Erythroblast (primary cell): ENCODE measurements at places on chromosomes 1 and 21.

GRCh38 chr1:214830941-214831340, 227.9 kb downstream of the CENPF start:
- no peak for DNase-seq

DNA sequence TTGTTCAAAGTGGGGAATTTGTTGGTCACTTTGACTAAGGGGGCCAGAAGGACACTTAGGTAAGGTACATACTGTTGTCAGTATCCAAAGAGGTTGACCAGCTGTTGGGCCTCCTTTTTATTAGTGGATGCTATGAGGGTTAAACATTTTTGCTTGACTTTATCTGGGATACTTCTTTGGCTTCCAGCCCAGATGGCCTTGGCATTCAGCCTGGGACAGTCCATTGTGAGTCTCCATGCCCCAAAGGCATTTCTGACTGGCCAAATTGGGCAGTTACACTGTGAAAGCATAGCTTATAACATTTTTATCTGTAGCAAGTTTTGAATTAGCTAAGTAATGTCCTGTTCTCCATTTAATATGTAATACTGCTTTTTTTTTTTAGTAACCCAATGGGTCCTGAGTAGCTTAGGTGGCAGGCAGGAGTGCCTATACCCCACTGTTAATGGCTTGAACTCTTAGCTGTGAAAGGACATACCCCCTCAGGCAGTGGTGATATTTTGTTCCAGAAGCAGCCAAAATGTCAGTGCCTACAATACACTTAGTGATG, 35.4 kb upstream of the CD1D start:
- DNase-seq, result peak; percentile 56

DNA sequence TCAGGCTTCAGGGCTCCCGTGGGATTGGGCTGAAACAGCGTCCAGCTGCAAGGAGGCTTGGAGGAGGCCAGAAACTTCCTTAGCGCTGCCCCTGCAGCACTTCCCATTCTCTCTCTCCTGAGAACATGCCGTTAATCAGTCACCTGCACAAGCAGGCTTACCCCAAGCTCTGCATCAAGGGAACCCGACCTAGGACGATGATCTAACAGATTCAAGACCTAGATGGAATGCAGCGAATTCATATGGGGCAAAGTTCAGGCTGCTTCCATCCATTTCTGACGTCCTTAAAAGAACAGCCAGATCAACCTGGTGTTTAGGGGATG, 114.1 kb downstream of the ERG start:
- DNase-seq, result no peak

DNA sequence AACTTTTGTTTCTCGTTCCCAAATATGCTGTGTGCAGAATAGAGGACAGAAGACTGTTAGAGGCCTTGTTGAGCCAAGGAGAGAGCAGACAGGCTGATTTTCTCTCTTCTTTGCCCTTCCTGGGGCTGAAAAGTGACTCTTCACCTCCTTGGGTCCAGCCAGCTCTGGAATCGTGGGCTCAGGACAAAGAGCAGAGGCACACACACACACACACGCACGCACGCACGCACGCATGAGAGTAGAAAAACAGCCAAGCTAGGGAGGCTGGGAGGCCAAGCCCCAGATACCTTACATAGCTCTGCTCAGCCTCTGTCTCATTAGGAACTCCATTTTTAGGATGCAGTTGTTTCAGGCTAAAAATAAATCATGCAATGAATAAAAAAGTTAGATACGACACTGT, at the start of gene CASQ2:
Gene CASQ2, minus strand, starts transcription at position 166 of the 400 bp plus-strand sequence. CDS start 173 bp downstream, outside the sequence.
- DNase-seq, result no peak

DNA sequence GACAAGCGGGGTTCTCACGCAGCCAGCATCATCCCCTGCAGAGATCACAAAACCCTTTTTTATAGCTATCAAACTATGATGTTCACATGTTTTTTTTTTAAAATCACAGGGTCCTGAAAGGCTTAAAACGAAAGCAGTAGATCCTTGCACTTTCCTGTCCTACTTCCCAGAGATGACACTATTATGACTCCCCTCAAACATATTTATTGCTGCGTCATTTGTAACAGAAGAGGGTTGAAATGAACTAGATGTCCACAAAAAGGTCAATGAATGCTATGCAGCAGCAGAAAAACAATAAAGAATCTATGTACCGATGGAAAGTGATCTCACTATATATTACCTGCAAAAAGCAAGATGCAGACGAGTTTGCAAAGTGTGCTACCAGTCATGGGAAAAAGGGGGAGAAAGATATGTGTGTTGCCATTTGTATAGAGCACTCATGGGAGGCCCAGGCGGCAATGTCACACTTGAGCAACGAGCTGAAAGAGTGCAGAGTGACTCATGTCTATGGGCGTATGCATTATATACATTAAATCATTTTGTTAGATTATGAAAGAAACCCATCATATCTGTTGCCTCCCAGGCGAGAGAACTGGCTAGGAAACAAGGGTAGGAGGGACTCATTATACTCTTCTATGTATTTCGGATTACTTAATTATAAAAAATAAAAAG, 68.9 kb upstream of the PARP1 start:
- DNase-seq, result no peak

GRCh38 chr1:98420376-98421084, 241.0 kb upstream of the SNX7 start:
- no peak for DNase-seq

DNA sequence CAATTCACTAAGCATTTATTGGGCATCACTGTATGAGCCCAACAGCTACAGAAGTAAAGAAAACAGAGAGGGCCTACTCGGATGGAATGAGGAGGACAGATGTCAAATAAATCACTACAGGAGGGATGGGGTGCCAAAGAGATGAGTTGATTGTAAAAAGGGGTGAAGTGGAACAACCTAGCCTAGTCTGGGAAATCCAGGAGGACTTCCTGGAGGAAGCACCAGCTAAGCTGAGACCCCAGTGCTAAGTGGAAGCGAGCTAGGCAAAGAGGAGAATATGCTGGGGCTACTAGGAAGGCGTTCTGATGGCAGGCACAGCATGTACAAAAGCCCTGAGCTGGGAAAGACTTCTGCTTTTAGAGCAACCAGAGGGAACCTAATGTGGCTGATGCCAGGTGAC, 42.1 kb downstream of the TAS1R2 start:
- DNase-seq, result no peak

GRCh38 chr1:61403679-61404596, 321.0 kb downstream of the TM2D1 start:
- DNase-seq, result no peak

GRCh38 chr21:29018540-29018939, 609 bp downstream of the RWDD2B start:
- DNase-seq, result peak; percentile 62

DNA sequence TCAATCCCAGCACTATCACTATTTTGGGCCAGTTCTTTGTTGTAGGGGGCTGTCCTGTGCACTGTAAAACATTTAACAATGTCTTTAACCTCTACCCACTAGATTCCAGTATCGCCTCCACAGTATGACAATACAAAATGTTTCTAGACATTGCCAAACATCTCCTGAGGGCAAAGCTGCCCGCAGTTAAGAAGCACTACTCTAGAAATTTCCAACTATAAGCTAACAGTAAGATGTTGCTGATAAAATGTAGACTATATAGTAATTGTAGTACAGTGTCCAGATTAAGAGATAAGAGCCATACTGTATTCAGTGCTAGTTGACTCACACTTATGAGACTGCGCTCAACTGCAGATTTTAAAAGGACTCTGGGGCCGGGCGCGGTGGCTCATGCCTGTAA, 5.0 kb downstream of the MTF1 start:
- no peak for DNase-seq

DNA sequence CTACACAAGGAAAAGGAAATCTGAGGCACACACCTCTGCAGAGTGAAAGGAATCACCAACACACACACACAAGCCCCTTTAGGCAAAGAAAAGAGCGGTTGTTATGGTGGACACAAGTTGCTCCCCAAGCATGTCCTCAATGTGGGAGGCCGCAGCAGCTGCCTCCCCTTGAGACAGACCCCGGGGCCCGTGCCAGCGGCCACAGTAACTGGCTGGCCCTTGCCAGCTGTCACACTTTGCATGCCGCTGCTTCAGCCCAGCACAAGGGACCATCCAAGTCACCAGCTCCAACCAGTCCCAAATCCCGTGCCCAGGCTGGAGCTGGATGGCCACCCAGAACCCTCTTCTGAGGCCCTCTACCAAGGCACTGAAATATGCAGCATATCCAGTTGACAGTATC, 2.9 kb upstream of the OLIG1 start:
- no peak for DNase-seq

- DNase-seq, result no peak
Measured at GRCh38 chr21:26119906-26120305, 50.7 kb downstream of the APP start.

GRCh38 chr1:175154629-175155472, 37.7 kb downstream of the KIAA0040 start:
- peak; percentile 76 for DNase-seq

GRCh38 chr21:42579456-42580075, 65.9 kb downstream of the SLC37A1 start:
- no peak for DNase-seq

DNA sequence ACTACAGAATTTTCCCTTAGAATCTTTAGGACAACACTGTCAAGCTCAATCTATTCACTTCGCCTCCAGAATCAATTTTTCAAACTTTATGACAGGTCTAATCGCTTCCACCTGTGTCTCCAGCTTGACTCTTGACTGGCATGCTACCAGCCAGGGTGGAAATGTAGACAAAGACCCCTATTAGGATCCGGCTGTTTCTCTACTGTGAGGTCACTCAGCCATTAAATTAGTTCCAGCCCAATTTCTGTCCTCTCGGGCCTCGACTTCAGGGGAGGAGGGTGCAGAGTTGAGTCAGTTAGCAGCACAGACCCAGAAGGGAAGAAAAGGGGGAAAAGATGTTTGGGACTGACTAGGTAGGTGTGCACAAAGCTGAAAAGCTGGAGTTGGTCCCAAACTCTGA, 78.5 kb downstream of the HLCS start:
- DNase-seq, result no peak

DNA sequence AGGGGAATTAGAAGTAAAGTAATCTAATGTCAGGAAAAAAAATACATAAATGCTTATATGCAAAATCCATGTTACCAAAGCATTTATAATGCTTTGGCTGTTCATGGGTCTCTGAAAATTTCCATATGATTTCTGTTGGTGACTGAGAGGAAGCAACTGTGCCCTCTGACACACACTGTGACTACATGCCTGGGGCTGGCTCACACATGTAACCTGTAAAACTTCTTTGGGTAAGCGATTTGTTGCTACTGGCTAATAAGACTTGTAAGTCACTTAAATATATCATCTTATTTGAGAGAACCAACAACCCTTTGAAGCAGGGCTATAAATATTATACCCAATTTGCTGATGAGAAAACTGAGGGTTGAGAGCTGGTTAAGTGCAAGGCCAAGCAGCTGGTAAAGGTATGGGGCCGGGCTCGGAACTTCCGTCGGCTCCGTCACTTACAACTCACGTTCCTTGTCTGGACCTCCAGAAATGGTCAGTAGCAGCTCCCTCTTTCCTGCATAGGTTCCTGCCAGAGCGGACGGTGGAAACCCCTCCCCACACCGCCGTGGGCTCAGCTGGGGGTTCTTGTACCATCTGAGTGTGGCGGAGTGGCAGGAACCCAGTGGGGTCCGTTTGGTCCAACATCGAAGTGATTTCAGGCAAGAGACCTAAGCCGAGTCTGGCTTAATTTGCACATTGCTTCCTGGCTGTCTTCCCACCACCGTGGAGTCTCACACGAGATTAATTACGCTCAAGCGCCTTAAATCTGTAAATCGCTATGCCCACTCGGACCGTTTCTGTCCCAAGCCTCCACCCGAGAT, 714 bp downstream of the DFFA start:
- peak; percentile 37 for DNase-seq
